ENCODE measurements at places on chromosomes 5 and 9.

DNA sequence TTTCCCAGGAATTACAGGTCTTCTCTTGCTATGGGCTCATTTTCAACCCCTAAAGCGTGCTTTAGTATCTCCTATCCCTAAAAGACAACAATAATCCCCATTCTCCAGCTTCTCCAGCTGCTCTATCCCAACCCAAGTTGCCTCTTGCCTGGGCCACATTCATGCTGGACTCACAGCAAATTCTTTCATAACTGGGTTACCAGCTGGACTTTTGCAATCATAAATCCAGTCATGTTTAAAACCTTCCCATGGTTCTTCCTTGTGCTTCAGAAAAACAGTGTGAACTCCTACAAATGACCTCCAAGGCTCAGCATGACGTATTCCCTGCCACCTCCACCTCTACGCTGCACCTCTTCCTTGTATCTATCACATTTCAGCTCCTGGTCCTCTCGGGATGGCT, 346.9 kb downstream of the GADD45G start:
- no peak for DNase-seq

GRCh38 chr5:99030906-99031440, 102.2 kb upstream of the CHD1 start:
- no peak for DNase-seq

- DNase-seq = no peak
Observed at GRCh38 chr9:92740009-92740408, 24.6 kb downstream of the BICD2 start.

DNA sequence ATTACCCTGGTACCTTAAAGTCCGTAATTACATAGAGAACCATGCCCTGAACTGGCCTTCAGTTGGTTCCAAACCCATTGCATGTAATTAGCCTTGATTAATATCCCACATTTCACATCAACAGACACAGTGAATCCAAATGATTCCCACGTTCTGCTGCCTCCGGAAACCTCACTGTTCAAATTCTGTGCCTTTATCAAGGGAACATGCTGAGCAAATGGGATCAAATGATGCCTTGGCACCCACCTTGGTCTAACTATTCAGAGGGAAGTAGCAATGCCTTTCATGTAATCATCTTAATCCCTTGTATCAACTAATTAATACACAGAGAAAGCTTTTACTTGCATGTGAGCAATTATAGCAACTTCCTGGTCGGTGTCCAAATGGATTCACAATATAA, 100.6 kb downstream of the EFNA5 start:
- DNase-seq = no peak

DNA sequence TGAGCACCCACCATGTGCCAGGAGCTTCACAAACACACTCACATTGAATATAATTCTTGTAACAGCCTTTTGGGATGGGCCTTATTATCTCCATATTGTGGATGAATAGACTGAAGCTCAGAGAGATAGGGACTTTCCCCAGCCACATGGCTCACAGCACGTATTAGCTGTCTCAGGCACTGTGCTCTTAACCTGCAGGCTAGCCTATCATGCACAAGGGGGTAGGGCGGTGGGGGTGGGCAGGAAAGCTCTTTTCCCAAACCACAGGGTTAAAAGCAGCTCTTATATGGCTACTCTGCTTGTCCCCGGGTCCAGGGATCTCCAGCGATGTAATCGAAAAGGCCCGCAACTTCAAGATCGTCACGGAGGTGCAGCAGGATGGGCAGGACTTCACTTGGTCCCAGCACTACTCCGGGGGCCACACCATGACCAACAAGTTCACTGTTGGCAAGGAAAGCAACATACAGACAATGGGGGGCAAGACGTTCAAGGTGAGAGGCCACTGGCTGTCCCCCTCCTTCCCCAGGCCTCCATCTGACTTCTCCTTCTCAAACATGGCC, 2.6 kb downstream of the FABP6 start:
- no peak for DNase-seq

DNA sequence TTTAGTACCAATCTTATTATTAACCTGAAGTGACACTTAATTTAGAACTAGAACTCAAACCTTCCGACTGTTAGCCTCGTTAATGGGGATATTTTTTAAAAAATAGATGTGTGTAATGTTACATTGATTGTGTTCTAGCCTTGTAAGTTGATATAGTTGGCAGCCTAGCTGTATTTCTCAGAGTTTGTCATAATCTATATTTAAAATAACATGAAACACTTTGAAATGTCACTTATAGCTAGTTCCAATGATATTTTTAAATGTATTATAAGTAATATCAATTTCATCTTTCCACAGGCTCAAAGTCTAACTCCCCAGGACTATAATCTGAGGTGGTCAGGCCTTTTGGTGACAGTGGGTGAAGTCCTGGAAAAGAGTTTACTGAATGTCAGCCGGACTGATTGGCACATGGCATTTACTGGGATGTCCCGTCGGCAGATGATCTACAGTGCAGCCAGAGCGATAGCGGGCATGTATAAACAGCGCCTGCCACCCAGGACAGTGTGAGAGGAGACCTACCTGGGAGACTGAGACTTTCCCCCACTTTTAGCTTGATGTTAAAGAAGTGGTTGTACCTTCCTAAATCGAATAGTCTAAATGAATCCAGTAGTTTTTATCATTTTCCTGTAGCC, 34.1 kb downstream of the PRRC1 start:
- DNase-seq = no peak

- peak; percentile 1 for DNase-seq
Observed at GRCh38 chr5:42982107-42982622, 58.0 kb downstream of the ANXA2R start.

DNA sequence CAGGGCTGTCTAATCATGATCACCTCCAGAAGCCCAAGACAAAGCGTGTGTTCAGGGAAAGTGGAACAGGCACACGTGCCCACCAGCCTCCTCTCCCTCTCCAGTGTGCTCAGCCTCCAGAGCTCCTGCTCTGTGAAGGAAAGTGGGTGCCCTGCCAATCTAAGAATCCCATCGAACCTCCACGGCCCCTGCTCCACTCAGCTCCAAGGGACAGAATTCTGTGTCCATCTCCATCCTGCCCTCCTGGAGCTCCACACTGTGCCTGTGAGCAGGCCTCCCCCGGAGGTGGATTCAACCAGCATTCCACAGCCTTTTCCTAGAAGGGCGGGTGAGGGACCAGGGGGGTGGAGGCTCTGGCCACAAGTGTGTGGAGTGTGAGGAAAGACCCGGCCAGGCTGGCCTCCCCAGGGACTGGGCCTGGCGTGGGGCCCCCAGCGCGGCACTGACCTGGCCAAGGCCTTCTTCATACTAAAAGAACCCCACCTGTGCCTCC, 6.0 kb downstream of the EEIG1 start:
- DNase-seq = no peak

DNA sequence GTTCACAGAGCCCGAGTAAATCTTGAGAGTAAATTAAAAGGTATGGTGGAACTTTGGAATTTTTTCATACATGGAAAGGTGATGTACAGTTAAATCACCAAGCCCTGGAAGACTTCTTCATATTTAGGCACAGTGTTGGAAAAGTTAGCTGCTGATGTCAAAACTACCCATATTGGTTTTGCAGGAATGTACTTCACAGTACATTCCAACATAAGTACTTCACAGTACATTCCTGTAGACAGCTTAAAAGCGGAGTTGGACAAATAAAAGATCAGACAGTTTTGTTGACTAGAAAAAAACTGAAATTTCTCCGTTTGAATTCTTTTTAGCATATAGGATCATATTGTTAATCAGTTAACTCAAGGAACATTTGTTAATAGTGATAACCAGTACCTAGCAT, 1.8 kb downstream of the RANBP17 start:
- DNase-seq = no peak

DNA sequence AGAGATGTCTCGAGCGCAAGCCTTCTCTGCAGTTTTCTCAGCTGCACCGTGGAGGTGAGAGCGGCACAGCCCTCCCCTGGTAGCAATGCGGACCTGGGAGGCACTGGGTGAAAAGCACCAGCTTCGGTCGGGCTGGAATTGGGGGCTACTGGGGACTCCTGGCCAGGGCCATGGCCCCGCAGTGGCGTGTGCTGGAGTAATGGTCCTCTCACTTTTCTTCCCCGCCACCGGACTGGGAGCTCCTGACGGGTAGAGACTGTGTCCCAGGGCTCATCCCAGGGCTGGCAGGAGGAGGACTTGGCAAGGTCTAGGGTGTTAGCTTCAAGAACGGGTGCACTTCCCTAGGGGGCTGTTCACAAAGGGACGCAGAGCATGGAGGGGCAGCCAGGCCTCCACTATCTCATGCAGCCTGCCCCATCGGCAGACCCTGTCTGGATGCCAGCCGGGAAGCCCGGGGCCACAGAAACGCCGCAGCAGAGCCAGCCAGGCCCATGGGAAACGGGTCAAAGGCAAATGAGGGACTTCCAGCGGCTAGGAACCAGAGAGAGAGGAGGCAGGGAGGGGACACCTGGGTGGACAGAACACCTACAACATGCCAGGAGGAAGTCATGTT, 92.6 kb upstream of the MVB12B start:
- no peak for DNase-seq

DNA sequence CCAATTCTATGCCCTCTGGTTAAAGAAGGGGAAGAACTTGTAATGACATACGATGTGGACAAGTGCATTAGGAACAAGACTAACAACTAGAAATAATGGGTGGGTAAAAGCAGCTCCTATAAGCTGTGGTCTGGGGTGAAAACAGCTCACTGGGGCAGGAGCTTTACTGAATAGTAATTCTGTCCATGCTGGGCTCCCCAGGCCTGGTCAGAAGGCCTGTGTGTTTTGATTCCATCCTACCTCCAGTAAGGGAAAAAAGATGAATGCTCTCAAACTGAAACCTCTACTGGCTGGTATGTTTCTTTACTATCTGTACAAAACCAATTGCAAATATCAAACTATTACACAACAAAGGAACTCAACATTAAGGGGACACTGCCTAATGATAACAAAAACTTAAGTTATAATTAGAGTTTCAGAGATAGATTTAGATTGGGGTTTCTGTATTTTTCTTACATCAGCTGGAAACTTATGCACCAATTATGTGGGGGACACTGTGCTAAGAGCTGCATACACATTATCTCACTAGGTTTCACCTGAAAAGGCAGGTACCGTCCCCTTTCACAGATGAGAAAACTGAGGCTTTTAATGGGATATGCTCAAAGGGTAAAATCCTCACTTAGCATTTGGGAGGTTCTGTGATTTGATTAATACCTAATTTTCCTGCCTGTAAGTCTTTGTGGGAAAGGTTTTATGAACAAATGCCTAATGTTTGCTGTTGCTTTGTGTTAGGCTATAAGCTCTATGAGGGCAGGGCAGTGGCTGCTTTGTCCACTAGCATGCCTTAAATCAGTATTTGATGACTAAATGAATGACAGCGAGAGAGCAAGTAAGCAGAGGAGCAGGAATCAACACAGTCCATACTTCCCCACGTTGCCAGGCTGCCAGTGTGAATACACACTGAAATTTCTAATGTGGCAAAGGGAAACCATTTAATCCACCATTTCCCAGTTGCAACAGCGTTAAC, 53.6 kb downstream of the ELL2 start:
- no peak for DNase-seq

DNA sequence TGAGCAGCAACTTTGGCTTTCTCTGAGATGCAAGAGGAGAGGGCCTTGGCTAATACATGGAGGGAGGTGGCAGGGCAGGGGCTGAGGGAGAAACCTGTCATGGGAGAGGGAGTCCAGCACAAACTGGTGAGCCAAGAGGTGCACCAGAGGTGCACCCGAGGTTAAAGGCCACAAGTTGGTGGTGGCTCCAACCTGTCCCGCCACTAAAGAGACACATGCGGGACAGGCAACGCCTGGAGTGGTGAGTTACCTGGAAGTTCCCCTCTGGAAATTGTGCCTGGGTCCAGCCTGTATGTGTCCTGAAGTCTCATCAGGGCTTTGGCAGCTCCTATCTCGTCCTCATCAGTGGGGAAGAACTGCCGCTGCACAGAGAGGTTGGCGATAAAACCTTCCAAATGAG, 14.0 kb downstream of the P4HA2 start:
- DNase-seq = no peak

DNA sequence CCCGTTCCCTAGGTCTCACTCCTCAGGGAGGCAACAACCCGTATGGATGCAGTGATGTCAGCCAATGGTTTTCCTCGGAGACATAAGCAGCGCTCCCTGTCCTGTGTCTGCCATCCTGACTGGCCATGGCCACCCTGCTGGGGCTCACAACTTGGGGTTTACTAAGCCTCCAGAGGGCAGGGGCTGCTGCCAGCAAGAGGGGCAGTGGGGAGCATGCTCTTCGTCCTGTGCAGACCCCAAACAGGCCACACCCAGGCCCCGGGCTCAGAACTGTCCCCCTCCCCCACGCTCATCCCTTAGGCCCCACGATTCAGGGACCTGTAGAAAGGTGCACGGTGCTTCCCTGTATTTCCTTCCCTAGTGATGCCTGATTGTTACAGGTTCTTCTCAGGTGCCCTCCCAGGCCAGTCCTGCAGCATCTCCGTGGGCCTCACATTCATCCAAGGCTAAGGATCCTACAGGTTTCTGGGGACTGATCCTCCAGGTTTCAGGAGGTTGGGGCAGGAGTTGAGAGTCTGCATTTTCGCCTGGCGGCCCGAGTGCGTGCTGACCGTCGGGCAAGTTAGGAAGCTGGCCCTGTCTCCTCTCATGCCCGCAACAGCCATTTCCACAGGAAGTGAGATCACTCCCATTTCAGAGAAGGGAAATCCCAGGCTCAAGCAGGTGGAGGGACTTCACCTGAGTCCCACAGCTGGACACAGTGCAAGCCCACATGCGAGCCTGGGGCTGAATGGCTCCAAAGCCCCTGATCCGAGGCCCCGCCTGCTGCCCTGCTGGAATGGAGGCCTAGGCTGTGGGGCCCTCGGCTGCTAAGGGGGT, 217.6 kb downstream of the ROR2 start:
- DNase-seq = no peak

GRCh38 chr5:100432741-100433140, 102.4 kb upstream of the FAM174A start:
- DNase-seq = no peak

DNA sequence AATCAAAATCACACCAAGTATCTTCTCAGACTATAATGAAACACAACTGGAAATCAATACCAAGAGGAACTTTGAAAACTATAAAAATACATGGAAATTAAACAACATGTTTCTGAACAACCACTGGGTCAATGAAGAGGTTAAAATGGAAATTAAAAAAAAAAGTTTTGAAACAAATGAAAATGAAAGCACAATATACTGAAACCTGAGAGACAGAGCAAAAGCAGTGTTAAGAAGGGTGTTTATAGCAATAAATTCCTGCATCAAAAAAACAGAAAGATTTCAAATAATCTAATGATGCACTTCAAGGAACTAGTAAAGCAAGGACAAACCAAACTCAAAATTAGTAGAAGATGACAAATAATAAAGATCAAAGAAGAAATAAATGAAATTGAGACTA, 92.0 kb downstream of the TMEM232 start:
- no peak for DNase-seq
